ENCODE measurements at places on chromosomes 5 and 9. TPM values are rescaled to one million over a fixed set of nuclear protein-coding genes. Genes with fewer than 3 reads are reported as not detected.

DNA sequence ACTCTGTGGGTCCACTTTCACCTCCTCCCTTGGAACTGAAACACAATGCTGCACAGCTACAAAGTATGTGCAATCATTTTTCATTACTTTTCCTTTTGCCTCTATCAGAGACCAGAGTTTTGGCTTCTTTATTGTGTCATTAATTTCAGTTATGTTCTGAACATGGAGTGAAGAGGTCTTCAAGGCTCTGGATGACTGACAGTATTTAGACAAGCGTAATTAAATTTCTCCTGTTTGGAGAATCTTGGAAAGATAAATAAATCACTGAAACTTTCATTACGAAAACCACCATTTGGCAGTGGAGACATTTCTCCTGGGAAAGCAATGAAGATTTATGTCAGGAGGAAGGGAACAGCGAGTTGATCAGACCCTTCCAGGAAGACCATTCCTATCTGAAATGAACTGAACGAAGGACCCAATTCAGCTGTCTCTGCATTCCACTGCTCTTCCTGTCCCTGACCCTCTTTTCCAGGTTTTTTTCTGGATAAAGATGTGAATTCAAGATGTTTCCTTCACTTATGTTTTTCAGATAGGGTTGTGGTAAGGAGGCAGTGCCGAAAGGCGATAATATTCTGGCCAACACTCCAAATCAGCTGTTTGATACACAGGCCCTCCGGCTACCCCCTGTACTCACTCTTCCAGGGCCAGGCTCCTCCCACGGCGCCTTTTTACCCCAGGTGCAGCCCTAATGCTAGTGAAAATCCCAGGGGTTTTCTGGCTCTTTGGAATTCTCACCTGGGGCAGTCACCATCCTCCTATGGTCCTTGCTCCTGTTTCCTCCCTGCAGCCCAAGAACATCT is 77.2 kb upstream of the OSMR start:
- DNase-seq, result no peak

The SLIT3 gene
- 4.8 TPM for total RNA-seq

DNA sequence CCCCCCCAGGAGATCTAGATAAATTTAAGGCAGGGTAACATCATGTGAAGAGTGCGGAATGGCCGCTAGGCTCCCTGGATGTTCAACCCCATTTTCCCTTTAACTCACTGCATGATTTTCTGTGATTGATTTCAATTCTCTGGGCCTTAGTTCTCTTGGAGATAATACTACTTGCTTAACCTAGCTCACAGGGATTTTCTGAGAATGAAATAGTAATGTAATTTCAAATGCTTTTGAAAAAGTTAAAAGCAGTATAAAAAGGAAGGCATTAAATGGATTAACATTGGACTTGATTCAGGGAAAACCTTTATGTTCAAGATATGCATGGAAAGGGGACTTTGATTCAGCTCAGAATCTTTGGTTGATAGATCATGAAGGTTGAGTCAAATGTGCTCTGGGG is 90.9 kb downstream of the KIF4B start:
- no peak for DNase-seq

GRCh38 chr9:111730937-111731567 is 63.7 kb downstream of the SHOC1 start:
- DNase-seq, result no peak

- DNase-seq, result no peak
These were observed 532.5 kb upstream of the DAP start for GRCh38 chr5:11293523-11293922.

The FOXD4L6 gene
- not detected for total RNA-seq

DNA sequence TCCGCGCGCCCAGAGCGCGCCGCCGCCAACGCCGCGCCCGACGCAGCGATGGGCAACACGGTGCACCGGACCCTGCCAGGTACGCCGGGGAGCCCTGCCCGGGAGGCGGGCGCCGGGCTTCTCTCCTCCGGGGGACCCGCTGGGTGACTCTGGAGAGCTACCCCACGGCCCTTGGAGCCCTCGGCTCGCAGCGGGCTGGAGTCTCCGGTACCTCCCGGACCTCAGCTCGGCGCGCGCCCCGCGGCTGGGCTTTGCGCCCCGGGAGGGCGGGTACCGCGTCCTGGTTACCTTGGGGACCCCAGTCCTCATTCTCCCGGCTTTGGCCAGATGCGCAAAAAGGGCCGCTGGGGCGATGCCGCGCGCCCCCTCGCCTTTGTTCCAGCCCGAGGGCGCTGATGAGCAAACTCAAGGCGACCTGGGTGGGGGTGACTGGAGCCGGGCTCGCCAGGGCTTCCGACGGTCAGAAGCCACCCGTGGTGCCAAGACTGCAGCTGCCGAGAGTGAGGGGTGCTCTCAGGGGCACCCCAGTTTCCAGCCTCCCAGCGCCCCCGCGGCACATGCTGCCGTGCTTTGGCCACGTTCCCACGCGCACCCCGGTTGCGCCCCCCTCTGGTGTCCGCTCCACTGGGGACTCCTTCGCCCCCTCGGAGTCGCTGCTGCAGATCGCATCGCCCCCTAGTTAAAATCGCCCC is 442 bp downstream of the NEURL1B start:
- DNase-seq, result no peak

- no peak for DNase-seq
These were observed 132.2 kb upstream of the TARS1 start for GRCh38 chr5:33308586-33308985.

GRCh38 chr5:73612799-73613198 is 13.2 kb upstream of the ARHGEF28 start:
- DNase-seq, result no peak

DNA sequence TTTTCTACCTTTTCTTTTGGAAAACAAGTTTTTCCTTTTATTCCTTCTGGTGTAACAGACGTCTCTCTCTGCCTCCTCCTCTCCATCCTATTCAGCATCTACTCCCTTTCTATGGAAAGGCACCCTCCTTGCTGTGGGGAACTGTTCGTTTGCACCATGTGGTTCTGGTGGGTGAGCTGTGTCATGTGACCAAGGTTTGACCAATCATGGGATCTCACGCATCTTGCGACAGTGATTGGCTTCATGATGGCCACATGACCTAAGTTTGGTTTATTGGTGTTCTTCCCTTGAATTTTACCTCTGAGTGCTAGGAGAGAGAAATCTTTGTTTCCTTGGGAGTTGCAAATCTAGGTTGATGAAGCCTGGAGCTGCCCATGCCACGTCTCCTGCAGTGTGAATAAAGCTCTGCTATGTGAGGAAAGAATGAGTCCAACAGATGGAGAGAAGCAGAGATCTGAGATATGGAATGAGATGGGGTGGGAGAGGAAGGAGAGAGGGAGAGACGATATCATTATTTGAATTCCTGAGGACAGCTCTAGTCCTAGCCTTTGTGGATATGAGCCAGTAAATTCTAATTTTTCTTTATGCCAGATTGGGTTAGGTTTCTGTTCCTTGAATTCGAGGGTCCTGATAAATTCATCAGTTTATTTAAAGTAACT is 178.8 kb upstream of the IL12B start:
- peak; percentile 19 for DNase-seq

The PCA3 gene
- 0.37 TPM for total RNA-seq

DNA sequence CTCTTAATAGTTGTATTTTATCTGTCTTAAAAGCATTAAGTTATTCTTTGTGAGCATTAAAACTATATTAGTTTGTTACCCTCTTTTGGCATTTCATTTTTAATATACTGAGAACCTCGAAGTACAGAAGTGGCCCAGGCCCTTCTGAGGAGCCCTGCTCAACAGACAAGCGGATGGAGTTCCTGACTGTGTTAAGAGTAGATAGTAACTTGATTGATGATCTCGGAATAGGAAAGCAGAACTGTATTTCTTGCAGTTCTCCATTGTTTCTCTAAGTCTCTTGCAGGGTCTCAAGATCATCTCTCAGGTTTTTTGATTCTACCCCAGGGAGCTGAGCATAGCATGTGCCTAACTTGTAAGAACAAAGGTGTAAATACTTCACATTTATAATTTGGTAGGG is 139.6 kb downstream of the SMARCA2 start:
- DNase-seq, result no peak

All from testis (tissue), 5 donors.